ENCODE measurements at places on chromosomes 2 and 18.

DNA sequence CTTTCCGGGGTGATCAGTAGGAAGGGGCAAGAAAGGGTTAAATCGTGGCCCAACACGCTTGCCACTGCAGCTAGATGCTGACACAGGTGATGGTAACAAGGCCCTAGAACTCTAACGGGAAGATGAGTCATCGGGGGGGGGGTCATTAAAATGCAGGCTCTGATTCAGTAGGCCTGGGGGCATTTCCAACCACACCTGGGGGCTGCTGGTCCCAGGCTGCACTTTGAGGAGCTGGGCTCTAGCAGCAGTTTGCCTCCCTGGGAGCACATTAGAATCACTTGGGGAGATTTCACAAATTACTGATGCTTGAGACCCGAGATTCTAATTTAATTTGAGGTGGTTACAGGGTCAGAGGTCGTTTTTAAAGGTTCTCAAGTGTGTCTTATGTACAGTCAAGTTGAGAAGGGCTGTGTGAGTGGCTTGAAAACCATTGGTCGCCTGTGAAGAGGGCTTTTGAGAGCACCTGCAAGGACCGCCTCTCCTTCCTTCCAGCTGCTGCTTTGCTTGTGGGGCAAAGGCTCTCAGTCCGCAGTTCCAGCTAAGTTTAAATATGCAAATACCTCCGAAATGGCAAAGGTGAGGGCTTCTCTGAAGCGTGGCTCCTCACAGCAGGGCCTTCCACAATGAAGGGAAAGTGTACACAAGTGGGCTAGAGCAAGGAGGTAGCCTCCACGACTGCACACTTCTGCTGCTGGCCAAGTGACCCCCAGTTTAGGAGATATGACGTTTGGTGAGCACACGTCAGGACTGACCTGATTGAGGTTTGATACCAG lies 128.0 kb upstream of the MSH6 start:
- DNase-seq: no peak

DNA sequence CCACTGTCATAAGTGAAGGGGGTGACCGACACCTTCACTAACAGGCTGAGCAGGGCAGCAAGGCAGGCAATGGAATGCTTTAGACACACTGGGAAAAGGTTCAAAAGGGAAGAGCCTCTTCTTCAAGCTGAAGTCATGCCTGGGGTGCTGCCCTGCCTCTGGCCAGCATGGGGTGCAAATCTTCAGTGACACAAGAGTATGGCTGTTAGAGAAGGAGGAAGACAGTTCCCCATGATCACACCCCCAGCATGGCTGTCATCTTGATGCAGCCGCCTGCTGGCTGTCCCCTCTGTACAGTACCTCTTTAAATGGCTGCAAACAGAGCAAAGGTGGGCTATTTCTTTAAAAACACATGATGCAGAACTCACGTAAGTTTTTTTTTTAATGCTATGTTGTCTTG lies 71.9 kb downstream of the INPP4A start:
- no peak for DNase-seq

DNA sequence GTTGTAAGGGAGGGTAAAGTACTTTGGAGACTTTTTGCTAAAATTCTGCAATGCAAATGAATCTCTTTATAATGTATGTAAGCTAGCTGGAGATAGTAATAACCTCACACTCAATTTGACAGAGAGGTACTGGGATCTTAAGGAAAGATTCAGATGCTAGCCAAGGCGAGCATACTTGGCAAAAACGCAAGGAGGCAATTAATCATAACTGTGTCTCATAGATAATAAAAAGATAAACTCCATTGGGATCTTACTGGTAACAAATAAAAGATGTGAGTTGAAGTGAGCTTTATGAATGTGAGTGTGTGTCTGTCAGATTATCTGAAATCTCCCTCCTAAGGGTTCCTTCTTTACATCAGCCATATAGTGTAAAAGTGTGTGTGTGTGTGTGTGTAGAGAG lies 533.0 kb downstream of the TMX3 start:
- DNase-seq: no peak

- DNase-seq: no peak
Observed at GRCh38 chr2:27135478-27135955, 1.1 kb upstream of the PREB start.

GRCh38 chr2:16664052-16664731 lies 1.4 kb downstream of the CYRIA start:
- peak; percentile 70 for DNase-seq

DNA sequence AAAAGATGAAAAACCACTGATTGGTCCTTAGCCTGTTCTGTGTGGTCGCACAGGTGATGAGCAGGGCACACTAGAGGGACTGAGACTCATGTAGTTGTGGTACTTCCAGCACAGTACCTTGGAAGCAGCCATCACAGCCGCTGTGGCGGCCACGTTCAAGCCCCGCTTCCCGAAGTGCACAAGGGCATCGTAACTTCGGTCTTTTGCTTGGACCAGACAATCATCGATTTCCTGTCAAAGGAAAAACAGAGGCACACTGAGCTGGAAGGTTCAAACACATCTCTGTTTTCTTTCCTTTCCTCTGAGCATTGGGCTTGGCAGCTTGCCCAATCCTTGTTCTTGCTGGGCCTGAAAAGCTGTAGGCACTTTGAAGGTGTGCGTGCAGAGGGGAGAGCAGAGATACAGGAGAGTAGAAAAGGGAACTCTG lies 52.6 kb downstream of the MRPL35 start:
- peak; percentile 52 for DNase-seq

DNA sequence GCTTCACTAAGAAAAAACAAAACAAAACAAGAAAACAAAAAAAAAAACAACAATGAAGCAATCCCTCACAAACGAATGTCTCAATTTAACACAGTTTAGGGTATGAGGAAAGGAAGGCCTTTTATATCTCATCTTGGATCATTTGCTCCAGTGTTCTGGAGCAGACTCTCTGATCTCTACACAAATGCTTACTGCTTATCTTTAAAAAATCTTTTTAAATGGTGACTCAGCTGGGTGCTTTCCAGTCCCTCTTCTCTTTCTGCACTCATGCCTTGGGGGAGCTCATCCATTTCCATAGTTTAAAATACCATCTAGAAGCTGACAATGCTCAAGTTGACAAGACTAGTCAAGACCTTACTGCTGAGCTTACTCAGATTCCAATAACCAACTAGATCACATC lies 56.2 kb downstream of the ETAA1 start:
- no peak for DNase-seq

GRCh38 chr2:134136731-134137130 lies 117.1 kb upstream of the MGAT5 start:
- DNase-seq: no peak

- no peak for DNase-seq
Observed at GRCh38 chr2:152456262-152456661, 121.3 kb downstream of the FMNL2 start.

DNA sequence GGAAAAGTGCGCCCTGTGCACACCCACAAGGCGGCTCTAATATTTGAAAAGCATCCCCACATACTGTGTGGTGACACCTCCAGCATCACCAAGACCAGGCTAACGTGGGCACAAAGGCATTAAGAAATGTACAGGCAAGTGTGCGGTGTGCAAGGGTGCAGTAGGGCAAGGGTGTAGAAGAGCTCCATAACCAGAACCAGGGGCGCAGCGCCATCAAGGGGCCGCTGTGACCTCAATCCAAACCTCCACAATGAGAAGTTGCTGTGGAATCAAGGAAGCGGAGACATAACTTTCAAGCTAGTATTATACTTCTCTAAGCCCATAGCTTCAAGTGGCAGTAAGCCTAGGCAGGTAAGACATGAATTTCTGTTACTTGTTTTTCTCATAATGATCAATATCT lies 13.0 kb downstream of the L3MBTL4 start:
- no peak for DNase-seq

DNA sequence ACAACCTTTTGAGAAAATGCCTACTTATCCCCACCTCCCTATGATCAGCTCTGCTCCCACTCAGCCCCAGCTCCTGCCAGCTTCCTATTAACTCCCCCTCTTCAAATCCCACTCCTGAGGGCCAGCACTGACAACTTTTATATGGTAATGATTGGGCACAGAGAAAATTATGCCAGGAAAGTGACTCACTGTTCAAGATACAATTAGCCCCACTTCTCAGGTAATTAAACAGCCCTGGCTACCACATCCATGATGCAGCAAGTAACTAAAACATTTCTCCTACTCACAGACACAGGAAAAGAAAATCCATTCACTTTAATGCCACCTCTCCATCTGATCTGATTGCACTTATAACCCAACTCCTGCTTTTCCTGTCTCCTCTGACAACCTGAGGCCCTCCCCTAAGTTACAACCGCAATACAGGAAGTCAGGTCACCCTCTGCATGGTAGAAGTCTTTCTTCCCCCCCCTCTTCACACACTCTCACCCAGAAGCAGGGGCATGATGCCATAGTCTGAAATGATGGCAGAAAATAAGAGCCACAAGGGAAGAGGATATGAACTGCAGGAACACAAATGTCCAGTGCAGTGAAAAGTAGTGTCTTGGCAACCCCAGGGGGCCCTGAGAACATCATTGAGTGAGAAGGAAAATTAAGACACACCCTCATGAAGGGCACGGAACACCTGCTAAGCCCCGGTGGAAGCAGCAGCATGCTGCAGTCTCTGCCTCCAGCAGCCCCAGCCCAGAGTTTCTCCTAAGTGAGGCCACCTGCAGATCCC lies 54.4 kb downstream of the STK39 start:
- peak; percentile 63 for DNase-seq

DNA sequence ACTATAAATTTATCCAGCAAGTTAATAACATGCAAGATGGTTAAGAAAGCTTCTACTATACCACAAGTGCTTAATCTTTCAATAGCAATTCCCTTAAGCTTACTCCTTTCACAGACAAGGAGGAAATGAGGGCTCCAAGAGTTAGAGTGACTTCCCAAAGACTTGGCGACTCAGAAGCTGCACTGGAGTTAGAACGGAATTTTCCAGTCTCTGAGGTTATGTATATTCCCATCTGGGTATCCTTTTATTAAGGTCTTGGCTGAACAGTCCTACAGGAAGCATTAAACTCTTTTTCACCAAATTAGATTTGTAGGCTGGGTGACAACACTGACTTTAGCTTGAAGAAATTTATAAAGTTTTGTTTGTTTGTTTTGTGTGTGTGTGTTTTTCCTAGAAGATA lies 256.9 kb upstream of the DPP10 start:
- DNase-seq: no peak

DNA sequence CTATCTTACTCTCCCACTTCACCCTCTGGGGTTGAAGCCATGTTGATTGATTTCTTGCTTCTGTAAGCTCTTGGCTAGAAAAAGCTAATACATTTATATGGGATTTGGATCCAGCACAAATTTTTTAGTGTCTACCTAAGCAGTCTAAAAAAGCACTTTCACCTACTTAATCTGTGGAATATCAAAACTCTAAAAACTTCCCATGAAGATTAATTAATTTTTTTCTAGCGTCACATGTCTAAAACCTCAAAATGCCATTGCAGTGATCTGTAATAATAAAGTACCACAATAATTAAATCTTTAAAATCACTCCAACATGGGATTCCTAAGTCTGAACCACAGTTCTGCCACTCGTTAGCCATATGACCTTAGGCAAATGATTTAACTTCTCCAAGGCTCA lies 180.1 kb downstream of the EN1 start:
- no peak for DNase-seq

- no peak for DNase-seq
Observed at GRCh38 chr18:40004246-40004645, 1950.8 kb upstream of the PIK3C3 start.

- DNase-seq: no peak
Observed at GRCh38 chr2:128717758-128718710, 399.4 kb upstream of the HS6ST1 start.

DNA sequence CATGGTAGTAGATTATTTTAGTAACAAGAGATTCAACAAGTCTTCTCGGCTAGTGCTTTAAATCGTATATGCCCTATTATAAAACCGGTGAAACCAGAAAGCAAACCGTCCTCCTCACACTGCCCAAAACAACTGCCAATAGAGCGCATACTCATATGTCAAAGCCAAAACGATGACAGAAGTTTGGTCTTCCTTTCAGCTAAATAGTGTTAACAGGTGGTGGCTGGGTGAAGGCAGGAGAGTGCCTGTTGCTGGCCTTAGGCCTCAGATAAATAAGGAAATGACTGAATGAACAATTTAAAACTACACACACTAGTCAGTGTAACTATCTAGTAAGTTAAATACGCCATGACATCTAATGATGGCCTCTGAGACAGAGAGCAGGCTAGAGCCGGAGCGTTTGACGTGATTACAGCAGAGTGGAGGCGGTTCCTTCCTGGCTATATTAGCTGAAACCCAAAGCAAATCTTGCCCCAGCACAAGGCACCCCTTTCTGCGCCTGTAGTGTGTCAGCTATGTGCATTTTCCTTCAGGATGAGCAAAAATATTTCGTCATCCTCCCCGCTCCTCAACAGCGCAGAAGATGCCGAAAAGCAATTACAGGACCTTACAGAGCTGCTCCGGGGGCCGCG lies 1.6 kb downstream of the LONRF2 start:
- DNase-seq: no peak

- DNase-seq: no peak
Observed at GRCh38 chr2:203697190-203697589, 9.2 kb upstream of the CD28 start.

GRCh38 chr2:117960231-117960630 lies 53.6 kb downstream of the CCDC93 start:
- DNase-seq: no peak

DNA sequence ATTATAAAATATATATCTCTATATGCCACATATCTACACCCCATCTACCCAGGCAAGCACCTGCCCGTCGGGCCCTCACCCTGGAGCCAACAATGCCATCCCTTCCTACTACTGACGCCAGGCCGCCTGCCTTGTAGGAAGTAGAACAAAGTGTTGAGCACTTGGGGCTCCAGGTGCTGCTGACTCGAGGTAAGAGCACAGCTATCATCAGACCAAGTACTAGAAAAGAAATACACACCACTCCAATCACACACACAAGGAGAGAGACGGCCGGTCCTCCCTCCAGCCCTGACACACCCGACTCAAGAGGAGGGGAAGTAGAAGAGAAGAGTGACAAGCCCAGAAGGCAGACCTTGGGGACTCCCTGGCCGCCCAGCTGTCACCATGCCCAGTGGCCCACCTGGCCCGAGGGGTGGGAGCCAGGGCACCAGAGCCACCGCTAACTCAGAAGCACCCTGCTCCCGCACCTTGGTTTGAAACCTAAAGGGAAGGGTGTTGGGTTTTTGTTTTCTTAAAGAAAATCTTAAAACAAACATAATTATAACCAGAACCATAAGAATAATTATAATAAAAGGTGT lies 64.0 kb upstream of the POMC start:
- no peak for DNase-seq

- no peak for DNase-seq
Observed at GRCh38 chr2:238560234-238560633, 133.5 kb downstream of the ASB1 start.

DNA sequence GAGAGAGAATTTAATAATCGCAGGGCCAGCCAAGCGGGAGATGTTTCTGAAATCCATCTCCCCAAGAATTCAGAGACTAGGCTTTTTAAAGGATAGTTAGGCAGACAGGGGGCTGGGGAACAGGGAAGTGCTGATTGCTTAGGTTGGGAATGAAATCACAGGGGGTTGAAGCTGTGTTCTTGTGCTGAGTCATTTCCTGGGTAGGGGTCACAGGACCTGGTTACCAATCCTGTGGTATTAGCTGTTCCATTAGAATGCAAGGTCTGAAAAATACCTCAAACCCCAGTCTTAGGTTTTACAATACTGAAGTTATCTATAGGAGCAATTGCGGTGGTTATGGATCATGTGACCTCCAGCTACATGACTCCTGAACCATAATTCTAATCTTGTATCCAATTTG lies 4.6 kb downstream of the SP140 start:
- no peak for DNase-seq

GRCh38 chr2:138474100-138474825 lies 27.3 kb upstream of the SPOPL start:
- no peak for DNase-seq

- DNase-seq: no peak
Observed at GRCh38 chr2:142933916-142934315, 56.5 kb downstream of the KYNU start.

Data from COR-L47 (cell line).